Activated CD8-positive, alpha-beta T cell treated with anti-CD3 and anti-CD28 coated beads for 36 hours (primary cell): ENCODE measurements at places on chromosomes 12 and 14.

DNA sequence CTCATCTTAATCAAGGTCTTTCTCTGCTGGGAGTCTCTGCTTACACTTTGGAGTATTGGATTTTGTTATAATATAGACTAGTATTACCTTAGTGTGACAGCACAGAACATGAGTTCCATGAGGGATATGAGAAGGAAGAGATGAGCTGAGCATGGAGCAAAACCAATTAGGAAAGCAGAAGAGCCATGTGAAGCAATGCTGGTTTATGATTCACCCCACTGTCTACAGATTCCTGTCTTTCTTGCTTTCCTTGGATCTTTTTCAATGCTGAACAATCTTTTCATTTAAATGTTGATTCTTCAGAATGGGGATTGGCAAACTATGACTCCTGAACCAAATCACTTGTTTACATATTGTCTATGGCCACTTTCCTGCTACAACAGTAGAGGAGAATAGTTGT is 70.4 kb upstream of the KITLG start:
- no peak overlapping the region for H3K27ac ChIP-seq
- no peaks in the 10 kb centered on the region for H3K36me3 ChIP-seq
- no peaks in the 10 kb centered on the region for H3K4me1 ChIP-seq
- no peak overlapping the region for H3K4me3 ChIP-seq

DNA sequence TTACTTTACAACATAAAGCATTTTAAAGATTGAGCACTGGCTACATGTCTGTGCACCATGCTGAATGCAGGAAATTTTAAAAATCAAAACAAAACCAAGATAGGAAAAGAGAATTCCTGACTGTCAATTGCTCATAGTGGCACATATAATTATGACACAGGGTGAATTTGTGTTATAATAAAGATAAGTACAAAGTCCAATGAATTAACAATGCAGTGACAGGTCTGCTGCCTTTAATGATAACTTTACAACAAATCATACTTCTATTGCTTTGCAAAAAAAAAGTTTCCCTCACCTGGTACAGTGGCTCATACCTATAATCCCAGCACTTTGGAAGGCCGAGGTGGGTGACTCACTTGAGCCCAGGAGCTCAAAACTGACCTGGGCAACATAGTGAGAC is 93.8 kb upstream of the OSBPL8 start:
- no peaks in the 10 kb centered on the region for H3K36me3 ChIP-seq
- no peaks in the 10 kb centered on the region for H3K4me1 ChIP-seq
- no peak for DNase-seq
- no peak overlapping the region for H3K4me3 ChIP-seq
- H3K27ac ChIP-seq, result no peak overlapping the region

GRCh38 chr12:42338280-42338679 is 12.3 kb downstream of the PPHLN1 start:
- no peaks in the 10 kb centered on the region for H3K27me3 ChIP-seq
- no peak overlapping the region for H3K4me3 ChIP-seq
- peaks cover 25% of the 10 kb centered on the region for H3K36me3 ChIP-seq
- H3K4me1 ChIP-seq, result peaks cover 46% of the 10 kb centered on the region

GRCh38 chr12:57235728-57236131 is 6.2 kb downstream of the SHMT2 start:
- DNase-seq, result no peak
- H3K27me3 ChIP-seq, result peaks cover 21% of the 10 kb centered on the region
- peaks cover 47% of the 10 kb centered on the region for H3K36me3 ChIP-seq
- no peak overlapping the region for H3K27ac ChIP-seq
- no peak overlapping the region for H3K4me3 ChIP-seq
- H3K4me1 ChIP-seq, result peaks cover 60% of the 10 kb centered on the region

DNA sequence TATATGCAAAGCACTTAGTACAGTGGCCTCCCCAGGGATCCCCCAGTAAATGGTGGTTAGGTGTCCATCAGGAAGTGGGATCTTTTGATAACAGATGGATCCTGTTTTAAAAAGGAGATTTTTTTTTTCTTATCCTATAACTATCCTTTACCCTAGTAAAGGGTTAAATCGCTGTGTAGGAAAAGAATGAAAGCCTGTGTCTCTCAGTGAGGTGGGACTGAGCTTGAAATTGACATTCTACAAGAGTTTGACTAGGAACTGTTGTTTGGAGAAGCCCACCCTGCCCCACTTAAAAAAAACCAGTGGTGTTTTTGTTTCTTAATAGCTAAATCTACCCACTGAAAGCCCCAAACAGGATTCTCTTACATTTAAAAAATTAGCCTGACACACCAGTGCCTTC is 112.2 kb upstream of the EGLN3 start:
- H3K36me3 ChIP-seq, result no peaks in the 10 kb centered on the region
- peaks cover 21% of the 10 kb centered on the region for H3K27me3 ChIP-seq
- H3K4me1 ChIP-seq, result peaks cover 11% of the 10 kb centered on the region
- H3K4me3 ChIP-seq, result no peak overlapping the region
- DNase-seq, result no peak
- no peak overlapping the region for H3K27ac ChIP-seq

GRCh38 chr14:91693346-91693745 is 38.5 kb downstream of the CATSPERB start:
- no peaks in the 10 kb centered on the region for H3K27me3 ChIP-seq
- H3K4me3 ChIP-seq, result no peak overlapping the region

DNA sequence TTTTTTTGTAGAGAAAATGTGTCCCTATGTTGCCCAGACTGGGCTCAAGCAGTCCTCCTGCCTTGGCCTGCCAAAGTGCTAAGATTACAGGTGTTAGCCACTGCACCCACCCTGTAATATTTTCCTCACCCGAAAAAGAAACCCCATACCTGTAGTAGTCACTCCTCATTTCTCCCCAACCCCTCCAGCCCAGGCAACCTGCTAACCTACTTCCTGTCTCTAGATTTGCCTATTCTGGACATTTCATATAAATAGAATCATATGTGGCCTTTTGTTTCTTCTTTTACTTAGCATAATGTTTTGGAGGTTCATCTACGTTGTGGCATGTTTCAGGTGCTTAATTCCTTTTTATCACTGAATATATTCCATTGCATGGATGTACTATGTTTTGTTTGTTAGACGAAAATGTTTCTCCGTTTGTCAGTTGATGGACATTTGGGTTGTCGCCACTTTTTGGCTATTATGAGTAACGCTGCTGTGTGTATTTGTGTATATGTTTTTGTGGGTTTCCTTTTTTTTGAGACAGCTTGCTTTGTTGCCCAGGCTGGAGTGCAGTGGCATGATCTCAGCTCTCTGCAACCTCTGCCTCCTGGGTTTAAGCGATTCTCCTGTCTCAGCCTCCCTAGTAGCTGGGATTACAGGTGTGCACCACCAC is 6.2 kb downstream of the ANKRD13A start:
- peak overlapping the region; percentile 24 for H3K4me3 ChIP-seq
- DNase-seq, result peak; percentile 48
- peaks cover 76% of the 10 kb centered on the region for H3K4me1 ChIP-seq
- no peaks in the 10 kb centered on the region for H3K27me3 ChIP-seq

- H3K4me3 ChIP-seq, result no peak overlapping the region
- no peaks in the 10 kb centered on the region for H3K27me3 ChIP-seq
- no peaks in the 10 kb centered on the region for H3K36me3 ChIP-seq
- peaks cover 44% of the 10 kb centered on the region for H3K4me1 ChIP-seq
- no peak overlapping the region for H3K27ac ChIP-seq
Observed at GRCh38 chr14:98962118-98962517, 309.9 kb downstream of the BCL11B start.

GRCh38 chr14:47220096-47220495 is 455.3 kb downstream of the MDGA2 start:
- no peaks in the 10 kb centered on the region for H3K27me3 ChIP-seq
- no peak overlapping the region for H3K4me3 ChIP-seq
- DNase-seq, result no peak
- H3K36me3 ChIP-seq, result no peaks in the 10 kb centered on the region
- H3K4me1 ChIP-seq, result no peaks in the 10 kb centered on the region

DNA sequence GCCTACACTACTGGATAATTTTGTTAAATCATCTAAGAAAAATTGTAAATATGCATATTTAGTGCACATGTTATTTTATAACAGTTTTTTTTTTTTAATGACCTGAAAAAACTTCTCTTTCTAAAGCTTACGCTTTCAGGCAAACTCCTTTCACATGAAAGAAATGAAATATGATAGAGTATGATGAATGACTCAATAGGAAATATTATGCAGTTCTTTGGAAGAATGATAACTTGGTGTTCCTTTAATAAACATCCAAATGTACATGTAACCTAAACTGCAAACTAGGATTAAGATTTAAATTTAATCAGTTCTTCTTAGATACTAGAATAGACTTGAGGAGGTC is 136.6 kb downstream of the FGD4 start:
- H3K36me3 ChIP-seq, result no peaks in the 10 kb centered on the region
- H3K4me1 ChIP-seq, result peaks cover 2% of the 10 kb centered on the region
- no peak overlapping the region for H3K4me3 ChIP-seq
- no peak for DNase-seq
- H3K27ac ChIP-seq, result no peak overlapping the region

DNA sequence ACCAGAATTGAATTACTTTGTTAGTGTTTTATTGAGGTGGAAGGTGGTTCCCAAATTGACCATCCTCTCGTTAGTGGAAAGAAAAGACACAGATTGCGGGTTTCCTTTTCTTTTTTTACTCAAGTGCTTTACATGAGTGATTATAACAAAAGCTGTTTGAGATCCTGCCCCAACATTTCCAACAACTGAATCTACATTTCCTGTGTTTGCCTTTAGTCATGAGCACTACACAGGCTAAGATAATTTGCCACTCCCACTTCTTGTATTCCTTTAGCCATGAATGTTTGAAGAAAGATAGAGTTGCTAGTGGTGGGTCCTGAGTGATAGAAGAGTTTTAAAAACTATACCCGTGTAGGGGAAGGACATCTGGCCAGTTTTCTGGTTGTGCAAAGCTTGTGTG is 16.0 kb downstream of the RERGL start:
- no peak for DNase-seq
- no peak overlapping the region for H3K27ac ChIP-seq
- H3K36me3 ChIP-seq, result no peaks in the 10 kb centered on the region

- no peaks in the 10 kb centered on the region for H3K36me3 ChIP-seq
- DNase-seq, result no peak
- H3K4me3 ChIP-seq, result no peak overlapping the region
- no peak overlapping the region for H3K27ac ChIP-seq
Observed at GRCh38 chr14:51305751-51306150, 65.7 kb downstream of the TMX1 start.

DNA sequence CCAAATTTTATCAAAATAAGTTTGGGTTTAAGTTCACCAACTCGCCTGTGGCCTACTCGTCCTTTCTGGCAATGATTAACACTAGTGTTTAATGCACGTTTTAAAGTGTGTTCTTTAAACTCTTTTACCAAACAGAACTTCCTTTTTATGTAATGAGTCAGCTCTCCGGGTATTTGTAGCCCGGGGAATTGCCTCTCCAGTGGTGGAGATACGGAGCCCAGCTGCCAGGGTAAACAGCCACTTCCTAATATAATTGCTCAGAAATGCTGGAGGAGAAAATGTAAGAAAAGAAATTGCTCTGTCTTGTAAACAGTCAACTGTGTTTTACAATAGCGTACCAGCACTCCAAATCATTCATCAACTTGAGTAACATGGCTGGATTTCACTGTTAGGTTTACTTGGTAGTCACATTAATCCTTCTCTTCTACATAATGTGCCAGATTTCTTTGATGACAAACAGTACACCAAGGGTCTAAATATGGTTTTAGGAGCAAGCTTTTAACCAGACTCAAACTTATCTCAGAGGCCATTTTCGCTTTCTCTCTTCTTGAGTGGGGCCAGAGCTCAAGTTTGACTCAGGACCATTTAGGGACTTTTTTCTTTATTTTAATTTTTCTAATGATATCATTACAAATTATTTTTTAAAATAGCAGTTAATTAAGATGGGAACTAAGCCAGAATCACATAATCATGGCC is 101.2 kb upstream of the SLC38A2 start:
- H3K27ac ChIP-seq, result peak overlapping the region; percentile 12
- H3K4me1 ChIP-seq, result peaks cover 19% of the 10 kb centered on the region
- no peaks in the 10 kb centered on the region for H3K27me3 ChIP-seq

DNA sequence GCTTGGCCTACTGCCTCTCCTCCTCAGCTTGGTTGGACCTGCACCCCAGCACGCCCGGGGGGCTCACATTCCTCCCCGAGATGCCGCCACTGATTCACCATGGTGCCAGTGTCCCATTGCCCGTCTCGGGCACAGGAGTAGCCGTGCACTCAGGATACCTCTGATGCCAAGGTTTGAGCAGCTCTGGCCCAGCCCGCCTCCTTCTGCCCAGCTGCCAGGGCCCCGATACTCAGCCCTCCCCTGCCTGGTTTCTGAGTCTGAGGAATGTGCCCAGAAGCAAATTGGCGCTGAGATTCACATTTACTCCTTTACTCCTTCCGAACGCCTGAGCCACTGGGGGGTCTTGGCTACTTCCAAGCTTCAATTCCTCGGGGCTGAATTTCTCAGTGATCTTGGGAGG is 63.5 kb downstream of the NINJ2 start:
- DNase-seq, result no peak
- no peaks in the 10 kb centered on the region for H3K27me3 ChIP-seq
- no peak overlapping the region for H3K4me3 ChIP-seq
- H3K36me3 ChIP-seq, result no peaks in the 10 kb centered on the region
- no peak overlapping the region for H3K27ac ChIP-seq

DNA sequence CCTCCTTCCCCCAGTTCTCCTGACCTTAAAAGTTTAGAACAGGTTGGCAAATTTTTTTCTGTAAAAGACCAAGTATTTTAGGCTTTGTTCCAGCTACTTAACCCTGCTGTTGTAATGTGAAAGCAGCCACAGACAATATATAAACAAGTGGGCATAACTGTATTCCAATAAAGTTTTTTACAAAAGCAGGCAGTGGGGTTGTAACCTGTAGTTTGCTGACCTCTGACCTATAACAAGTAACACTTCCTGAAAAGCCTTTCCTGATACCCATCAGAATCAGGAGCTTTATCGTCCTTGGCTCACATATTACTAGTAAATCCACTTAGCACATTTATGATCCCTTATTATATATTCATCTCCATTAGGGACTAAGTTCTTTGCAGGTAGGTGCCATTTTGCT is 13.1 kb upstream of the SMARCC2 start:
- H3K4me1 ChIP-seq, result peaks cover 4% of the 10 kb centered on the region
- peaks cover 10% of the 10 kb centered on the region for H3K36me3 ChIP-seq
- H3K27me3 ChIP-seq, result no peaks in the 10 kb centered on the region
- H3K4me3 ChIP-seq, result no peak overlapping the region
- H3K27ac ChIP-seq, result no peak overlapping the region

- H3K36me3 ChIP-seq, result no peaks in the 10 kb centered on the region
- no peak for DNase-seq
- no peaks in the 10 kb centered on the region for H3K4me1 ChIP-seq
- H3K4me3 ChIP-seq, result no peak overlapping the region
- no peak overlapping the region for H3K27ac ChIP-seq
- H3K27me3 ChIP-seq, result no peaks in the 10 kb centered on the region
Observed at GRCh38 chr14:72744416-72745120, 149.3 kb downstream of the DPF3 start.

DNA sequence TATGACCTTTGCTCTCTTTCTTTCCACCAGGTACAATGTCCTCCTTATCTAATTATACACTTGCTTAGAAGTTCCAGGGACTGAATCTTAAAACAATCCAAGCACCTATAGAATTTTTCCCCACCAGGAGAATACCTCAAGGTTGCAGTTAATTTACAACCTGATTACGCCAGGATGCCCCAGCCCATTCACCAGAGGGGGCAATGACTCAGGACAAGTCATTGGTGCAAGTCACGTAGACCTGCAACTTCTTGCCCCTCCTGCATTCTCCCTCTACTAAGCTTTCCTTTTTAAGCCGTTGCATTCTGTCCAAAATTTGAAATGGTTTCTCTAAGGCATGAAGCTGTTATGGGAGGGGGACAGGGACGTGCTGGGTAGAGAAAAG is 111.1 kb upstream of the SCAF11 start:
- H3K36me3 ChIP-seq, result no peaks in the 10 kb centered on the region
- no peak overlapping the region for H3K27ac ChIP-seq
- H3K27me3 ChIP-seq, result peaks cover 5% of the 10 kb centered on the region
- H3K4me1 ChIP-seq, result no peaks in the 10 kb centered on the region
- DNase-seq, result no peak
